ENCODE measurements at places on chromosomes 12 and 14.

- peak; percentile 21 for DNase-seq
- no peak overlapping the region for H3K27ac ChIP-seq
- H3K36me3 ChIP-seq = peaks cover 11% of the 10 kb centered on the region
- H3K4me3 ChIP-seq = no peak overlapping the region
- H3K27me3 ChIP-seq = no peaks in the 10 kb centered on the region
These were observed 30.4 kb upstream of the PSMA6 start for GRCh38 chr14:35261774-35262173.

DNA sequence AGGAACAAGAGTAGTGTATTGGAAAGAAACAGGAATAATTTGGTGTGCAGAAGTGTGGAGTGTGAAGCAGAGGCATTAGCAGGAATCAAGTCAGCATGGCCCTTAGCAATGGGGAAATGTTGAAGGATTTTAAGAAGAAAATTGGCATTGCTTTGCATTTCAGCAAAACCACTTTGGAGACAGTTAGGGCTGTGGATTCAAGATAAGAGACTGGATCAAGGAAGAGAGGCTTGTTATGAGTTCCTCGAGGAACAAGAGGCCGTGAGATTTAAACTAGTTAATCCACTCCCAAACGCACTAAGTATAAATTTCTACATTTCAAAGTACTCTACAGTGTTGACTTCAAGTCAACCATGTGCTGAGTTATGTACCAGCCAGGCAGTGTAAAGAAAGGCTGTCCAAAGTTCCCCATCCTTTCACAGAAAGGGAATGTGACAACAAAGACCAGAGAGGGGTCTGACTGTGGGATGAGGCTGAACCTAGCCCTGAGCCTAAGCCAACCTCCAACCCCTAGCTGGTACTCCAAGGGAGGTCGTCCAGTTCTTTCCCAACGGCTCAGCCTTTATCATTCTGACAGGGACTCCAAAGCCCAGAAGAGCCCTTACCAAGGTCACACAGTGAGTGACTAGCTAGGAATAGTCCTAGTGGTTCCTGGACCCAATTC lies 91.2 kb upstream of the BMP4 start:
- no peak overlapping the region for H3K27ac ChIP-seq
- H3K4me3 ChIP-seq = no peak overlapping the region
- H3K36me3 ChIP-seq = no peaks in the 10 kb centered on the region

GRCh38 chr12:62776997-62777396 lies 158.0 kb downstream of the PPM1H start:
- no peaks in the 10 kb centered on the region for H3K36me3 ChIP-seq
- H3K4me1 ChIP-seq = no peaks in the 10 kb centered on the region
- H3K4me3 ChIP-seq = no peak overlapping the region

DNA sequence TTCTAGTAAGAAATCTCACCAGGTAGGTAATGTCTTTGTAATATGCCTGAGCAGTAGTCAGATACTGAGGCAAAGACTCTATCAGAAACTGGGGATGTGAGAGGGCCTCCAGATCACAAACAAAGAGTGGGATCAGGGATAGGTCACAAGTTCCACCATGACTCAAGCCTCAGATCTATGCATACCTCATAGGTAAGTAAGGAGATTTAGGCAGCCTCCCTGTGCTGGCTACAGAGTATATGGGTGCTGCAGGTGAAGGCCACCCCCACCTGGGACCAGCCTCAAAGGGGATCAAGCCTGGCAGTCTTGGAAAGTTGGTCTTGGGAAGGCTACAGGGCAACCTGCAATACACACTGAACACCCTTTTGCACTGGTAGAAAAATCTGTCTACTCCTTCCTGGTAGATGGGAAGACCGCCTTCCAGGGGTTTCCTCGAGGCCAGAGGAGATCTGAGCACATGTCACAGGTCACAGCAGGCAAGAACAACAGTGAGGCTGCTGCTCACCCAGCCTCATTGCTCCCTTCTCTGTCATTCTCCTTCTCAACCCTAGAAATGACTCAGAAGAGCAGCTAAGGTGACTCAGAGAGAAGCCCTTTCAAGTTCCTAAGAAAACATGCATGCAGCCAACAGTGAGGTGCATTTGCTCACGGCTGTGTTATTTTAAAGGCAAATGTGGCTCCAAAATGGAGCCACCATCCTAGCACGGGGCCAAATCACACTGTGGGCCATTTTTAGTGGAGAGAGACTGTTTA lies 143.4 kb upstream of the CDKN3 start:
- DNase-seq = peak; percentile 2
- H3K4me1 ChIP-seq = no peaks in the 10 kb centered on the region
- H3K27me3 ChIP-seq = peaks cover 7% of the 10 kb centered on the region

DNA sequence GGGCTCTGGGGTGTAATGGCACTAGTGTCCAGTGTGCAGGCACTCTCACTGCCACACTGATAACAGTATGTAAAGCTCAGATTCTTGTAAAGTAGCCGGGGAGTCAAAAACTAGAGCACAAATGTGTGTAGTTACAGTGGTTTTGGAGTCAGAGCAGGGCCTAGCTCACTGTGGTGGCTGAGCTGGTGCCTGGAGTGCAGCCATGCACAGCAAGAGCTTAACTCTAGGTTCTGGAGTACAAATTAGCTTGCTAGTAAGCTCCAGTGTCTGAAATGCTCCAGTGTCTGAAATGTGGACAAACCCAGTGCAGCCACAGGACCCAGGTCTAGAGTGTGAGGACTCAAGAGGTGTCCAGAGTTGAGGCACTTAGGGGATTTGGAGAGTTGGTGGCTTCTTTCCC lies 149.2 kb downstream of the MSRB3 start:
- H3K27ac ChIP-seq = no peak overlapping the region
- H3K4me1 ChIP-seq = no peaks in the 10 kb centered on the region
- no peaks in the 10 kb centered on the region for H3K27me3 ChIP-seq
- no peak for DNase-seq

GRCh38 chr12:67772267-67773169 lies 124.0 kb downstream of the DYRK2 start:
- DNase-seq = no peak
- no peaks in the 10 kb centered on the region for H3K4me1 ChIP-seq
- no peak overlapping the region for H3K4me3 ChIP-seq
- H3K36me3 ChIP-seq = no peaks in the 10 kb centered on the region

- H3K36me3 ChIP-seq = no peaks in the 10 kb centered on the region
- peaks cover 16% of the 10 kb centered on the region for H3K27me3 ChIP-seq
- H3K27ac ChIP-seq = no peak overlapping the region
- H3K4me1 ChIP-seq = no peaks in the 10 kb centered on the region
- no peak overlapping the region for H3K4me3 ChIP-seq
These were observed 748 bp upstream of the ACVRL1 start for GRCh38 chr12:51906430-51907082.

DNA sequence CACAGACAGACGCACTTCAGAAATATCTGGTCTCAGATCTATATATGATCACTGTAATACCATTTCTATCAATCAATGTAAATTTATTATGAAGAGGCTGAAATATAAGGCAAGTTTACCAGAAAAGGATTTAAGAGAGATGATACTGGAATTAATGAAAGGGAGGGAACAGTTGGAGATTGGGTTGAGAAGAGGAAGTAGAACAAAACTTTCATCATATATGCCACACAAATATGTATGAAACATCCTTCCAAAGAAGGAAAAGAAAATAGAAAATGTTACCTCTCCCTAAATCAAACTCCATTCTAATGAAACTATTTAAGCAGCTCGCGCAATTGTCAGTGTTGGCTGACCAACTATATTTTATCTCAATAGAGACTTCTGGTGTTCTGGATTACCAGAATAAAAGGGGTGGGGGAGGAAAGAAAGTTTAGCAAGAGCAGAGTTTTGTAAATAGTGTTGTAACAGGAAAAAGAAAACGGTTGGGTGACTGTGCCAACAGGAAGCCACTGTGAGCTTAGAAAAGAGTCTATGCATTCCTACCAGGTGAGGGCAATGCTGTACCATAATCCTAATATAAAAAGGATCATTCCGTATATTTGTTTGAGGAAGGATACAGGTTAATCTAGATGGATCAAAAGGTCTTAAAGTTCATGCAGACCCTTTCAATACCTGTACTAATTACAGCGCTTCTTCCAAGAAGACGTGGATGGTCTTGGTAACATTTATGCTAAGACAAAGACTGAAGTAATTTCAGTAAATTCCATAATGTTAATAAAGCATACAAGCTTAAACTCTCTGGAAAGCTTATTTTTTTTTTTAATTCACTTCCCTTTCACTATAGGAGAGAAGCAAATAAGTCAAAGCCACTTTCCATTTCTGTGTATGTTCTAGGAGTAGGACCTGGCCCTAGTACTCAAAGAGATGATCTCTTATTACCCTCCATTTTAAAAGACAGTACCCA lies 14.5 kb upstream of the LLPH start:
- no peaks in the 10 kb centered on the region for H3K27me3 ChIP-seq
- DNase-seq = no peak
- H3K4me3 ChIP-seq = no peak overlapping the region

GRCh38 chr12:32569259-32569658 lies 109.8 kb upstream of the DNM1L start:
- no peaks in the 10 kb centered on the region for H3K27me3 ChIP-seq
- H3K36me3 ChIP-seq = no peaks in the 10 kb centered on the region
- H3K4me3 ChIP-seq = no peak overlapping the region
- no peaks in the 10 kb centered on the region for H3K4me1 ChIP-seq

DNA sequence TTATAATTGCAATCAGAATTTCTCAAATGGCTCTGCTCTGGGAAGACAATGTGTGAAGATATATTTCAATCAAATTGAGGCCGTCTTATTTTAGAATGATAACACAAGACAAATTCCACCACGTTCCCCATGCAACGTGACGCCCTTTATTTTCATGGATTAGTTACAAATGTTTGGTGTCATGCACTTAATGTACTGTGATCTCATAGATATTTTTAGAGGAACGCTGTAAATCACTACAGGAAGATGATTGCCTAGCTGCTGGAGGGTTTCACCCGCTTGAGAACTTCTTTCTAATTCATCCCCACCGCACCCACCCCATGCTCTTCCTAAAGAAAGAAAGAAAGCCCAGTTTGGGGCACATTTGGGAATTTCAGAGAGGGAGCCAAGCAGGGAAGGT lies 117.2 kb downstream of the PLXNC1 start:
- no peak overlapping the region for H3K4me3 ChIP-seq
- no peaks in the 10 kb centered on the region for H3K36me3 ChIP-seq
- no peaks in the 10 kb centered on the region for H3K27me3 ChIP-seq
- peaks cover 20% of the 10 kb centered on the region for H3K4me1 ChIP-seq

GRCh38 chr12:113439606-113440030 lies 17.4 kb downstream of the SDSL start:
- no peaks in the 10 kb centered on the region for H3K36me3 ChIP-seq
- no peaks in the 10 kb centered on the region for H3K4me1 ChIP-seq
- H3K4me3 ChIP-seq = no peak overlapping the region
- no peak overlapping the region for H3K27ac ChIP-seq

DNA sequence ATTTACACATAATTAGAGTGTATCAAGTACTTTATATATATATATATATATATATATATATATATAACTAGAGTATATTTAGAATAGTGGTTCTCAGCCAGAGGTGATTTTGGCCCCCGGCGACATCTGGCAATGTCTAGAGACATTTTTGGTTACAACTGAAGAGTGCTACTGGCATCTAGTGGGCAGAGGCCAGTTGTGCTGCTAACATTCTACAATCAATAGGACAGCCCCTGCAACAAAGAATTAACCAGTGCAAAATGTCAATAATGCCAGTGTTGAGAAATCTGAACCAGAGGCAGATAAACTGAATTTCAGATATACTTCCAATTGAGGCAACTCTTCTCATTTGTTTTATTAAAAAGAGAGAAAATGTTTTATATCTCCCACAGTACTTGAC lies 8.9 kb downstream of the GTF2A1 start:
- DNase-seq = peak; percentile 26
- H3K27me3 ChIP-seq = no peaks in the 10 kb centered on the region
- H3K36me3 ChIP-seq = peaks cover 54% of the 10 kb centered on the region

DNA sequence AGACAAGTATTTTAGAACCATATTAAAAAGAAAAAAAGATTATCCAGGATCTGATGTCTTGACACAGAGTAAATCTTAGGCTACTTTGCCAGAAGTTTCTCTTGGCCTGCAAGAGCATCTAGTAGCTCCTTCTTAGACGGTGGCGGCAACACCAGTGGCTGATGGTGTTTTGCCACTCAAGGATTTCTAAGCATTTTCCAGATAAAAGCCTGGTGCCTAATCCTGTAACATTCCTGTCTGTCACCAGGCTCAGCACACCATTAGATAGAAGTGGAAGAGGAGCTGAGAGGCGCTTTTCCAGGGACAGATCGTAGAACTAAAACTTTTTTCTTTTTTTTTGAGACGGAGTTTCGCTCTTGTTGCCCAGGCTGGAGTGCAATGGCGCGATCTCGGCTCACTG lies 14.0 kb downstream of the WNT5B start:
- no peak overlapping the region for H3K4me3 ChIP-seq
- H3K36me3 ChIP-seq = no peaks in the 10 kb centered on the region
- no peak overlapping the region for H3K27ac ChIP-seq
- H3K4me1 ChIP-seq = no peaks in the 10 kb centered on the region

DNA sequence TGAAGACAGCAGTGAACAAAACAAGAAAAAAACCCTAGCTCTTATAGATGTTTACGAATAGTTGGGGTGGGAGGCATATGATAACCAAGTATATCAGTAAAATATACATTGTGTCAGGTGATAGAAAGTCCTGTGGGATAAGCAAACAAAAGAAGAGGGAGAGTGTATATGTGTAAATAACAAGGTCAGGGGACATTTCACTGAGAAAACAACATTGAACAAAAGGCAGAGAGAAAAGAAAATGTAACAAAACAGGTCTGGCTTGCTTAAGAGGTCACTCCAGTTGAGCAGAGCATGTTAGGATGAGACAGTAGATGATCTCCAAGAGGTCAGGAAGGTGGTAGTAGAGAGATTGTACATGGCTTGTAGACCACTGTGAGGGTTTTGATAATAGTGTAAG lies 304.1 kb downstream of the ACSS3 start:
- no peaks in the 10 kb centered on the region for H3K36me3 ChIP-seq
- no peak overlapping the region for H3K4me3 ChIP-seq

DNA sequence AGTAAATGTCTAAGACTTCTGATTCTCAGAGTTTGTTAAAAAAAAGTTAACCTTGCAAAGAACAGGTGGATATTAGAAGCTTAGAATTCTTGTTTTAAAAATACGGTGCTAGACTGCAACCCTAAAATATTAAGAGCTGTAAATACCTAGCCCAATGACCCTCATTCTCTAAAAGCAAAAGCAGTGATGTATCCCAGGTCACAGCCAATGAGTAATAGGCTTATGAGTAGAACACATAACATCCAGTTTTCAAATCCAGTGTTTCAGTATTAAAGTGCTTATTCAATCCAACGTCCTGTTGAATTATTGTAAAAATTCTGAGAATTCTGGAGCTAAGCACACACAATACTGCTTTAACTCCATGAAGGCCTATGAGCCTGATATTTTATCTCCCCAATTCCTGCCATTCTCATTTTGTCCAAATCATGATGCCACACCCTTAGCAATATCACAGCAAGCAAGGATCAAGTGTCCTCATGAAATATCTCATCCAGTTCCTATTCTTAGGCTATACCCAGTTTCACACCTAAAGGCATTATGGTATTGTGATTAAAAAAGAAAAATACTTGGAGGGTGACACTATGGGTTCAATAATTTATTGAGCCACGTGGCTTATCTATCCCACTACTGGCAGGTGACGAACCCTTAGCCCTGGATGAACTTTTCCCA lies 15.3 kb upstream of the ARID4A start:
- peaks cover 25% of the 10 kb centered on the region for H3K4me1 ChIP-seq
- no peaks in the 10 kb centered on the region for H3K27me3 ChIP-seq
- H3K36me3 ChIP-seq = peaks cover 63% of the 10 kb centered on the region
- H3K27ac ChIP-seq = peak overlapping the region; percentile 80
